ENCODE measurements at places on chromosomes 13 and 19.

- DNase-seq = no peak
Observed at GRCh38 chr19:51365211-51365964, 800 bp downstream of the ETFB start.

GRCh38 chr19:30376272-30376671 lies 4.1 kb downstream of the ZNF536 start:
- DNase-seq = no peak

DNA sequence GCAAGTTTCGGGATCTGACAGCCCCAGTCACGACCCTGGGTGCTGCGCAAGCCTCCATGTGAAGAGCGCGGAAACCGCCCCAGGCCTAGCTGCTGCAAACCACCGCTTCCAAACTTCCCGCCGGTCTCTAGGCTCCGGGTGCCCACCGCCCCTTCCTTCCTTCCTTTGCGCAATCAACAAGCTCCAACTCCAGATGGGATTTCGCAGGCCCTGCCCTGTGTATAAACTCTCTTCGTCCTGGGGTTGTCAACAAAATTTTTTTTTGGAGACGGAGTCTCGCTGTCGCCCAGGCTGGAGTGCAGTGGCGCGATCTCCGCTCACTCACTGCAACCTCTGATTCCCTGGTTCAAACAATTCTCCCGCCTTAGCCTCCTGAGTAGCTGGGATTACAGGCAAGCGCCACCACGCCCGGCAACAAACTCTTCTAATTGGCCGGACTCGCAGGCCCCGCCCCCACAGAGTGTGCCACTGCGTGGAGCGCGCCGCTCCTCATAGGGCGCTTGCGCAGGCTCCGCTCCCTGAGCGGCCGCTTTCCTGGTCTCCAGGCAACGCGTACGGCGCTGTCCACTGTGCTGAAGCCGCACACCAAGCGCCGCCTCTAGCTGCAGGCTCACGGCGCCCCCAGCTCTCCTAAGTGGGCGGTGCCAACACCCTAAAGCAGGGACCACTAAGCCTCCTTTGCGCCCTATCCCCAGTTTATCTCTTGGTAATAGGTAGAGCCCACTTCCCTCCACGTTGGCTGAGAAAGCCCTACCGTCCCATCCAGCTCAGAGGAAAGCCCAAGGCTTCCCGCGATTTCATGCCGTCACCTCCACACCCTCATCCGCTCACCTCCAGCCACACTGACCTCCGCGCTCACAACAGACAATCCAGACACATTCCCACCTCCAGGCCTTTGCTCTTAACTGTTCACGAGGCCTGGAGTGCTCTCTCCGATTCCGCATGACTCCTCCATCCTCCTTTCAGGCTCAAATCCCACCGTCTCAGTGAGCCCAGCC lies 5.5 kb upstream of the QTRT1 start:
- peak; percentile 97 for DNase-seq

DNA sequence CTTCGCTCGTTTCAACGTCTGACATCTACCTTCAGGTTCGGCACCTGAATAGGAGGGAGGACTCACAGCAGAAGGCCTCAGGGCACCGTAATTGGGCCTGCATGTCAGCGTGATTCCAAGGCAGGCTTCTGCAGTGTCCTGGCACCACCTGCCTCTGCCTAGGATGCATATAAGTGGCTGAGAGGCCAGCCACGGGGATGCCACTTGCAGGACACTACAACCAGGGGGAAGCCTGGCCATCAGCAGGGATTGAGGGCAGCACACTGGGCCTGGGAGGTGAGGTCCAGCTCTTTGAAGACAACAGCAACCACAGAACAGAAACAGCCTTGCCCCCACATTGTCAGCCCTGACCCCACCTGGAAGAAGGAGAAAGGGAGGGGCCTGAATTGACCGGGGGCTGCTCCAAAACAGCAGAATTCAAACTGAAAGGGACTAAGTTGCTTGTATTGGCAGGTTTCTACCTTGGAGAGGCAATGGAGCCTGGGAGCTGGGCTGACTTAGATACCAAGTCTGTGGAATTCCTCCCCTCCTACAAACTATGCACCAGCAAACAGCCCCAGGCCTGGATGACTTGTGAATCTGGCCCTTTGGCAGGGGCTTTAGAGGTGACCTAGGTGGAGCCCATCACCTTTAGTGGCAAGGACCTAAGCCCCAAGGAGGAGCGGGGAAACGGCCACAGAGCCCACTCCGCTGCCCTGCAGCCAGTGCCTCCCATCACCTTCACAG lies 34.1 kb upstream of the POMP start:
- no peak for DNase-seq
